NCI-H2107 (cell line): ENCODE measurements at places on chromosomes 7 and 10.

DNA sequence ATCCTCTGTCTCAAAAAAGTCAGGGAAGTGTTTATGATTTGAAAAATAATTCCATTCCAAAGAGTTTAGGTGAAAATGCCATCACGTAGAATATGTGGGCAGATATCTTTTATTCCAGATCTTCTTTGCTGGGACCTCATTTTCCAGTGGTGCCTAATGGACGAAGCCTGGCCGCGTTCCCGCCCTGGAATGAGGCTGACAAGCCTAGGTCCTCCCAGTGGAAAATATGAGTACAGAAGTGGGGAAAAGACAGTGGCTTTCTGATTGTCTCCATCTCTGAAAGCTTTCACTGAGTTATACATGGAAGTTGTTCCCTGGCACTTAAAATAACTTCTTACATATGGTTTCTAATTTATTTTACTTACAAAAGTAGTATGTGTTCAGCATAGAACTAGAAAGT lies 139.4 kb downstream of the TACC2 start:
- no peak for DNase-seq

DNA sequence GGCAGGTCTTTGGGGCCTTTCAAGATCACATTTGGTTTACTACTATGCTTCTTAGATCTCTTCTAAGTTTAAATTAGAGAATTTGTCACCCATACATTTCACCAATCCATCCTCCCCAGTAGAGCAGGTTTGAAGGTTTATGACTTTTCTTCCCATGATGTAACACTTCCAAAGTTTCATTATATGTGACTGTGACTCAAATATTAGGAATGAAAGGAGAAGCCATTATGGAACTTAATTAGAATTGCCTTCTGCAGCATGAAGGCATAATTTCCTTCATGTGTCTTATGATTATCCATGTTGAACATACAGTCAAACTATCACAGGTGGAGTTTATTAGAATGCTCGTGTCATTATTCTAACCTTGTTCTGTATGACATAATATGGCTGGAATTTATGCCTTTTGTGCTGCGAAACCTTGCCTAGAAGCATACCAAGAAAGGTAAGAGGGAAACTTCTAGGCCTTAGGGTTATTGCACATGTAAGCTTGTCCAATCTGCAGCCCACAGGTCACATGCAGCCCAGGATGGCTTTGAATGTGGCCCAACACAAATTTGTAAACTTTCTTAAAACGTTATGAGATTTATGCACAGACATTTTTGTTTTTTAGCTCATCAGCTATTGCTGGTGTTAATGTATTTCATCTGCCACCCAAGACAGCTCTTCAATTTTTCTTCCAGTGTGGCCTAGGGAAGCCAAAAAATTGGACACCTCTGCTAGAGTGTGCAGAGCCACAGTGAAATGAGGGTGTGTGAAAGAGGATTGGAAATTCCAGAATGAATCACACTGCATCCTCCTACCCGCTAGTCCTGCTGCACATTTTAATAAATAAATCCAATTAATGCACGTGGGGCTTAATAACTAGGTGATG lies 133.6 kb downstream of the TMEM26 start:
- DNase-seq, result no peak

- no peak for DNase-seq
Observed at GRCh38 chr7:44633254-44634186, 27.1 kb downstream of the OGDH start.

DNA sequence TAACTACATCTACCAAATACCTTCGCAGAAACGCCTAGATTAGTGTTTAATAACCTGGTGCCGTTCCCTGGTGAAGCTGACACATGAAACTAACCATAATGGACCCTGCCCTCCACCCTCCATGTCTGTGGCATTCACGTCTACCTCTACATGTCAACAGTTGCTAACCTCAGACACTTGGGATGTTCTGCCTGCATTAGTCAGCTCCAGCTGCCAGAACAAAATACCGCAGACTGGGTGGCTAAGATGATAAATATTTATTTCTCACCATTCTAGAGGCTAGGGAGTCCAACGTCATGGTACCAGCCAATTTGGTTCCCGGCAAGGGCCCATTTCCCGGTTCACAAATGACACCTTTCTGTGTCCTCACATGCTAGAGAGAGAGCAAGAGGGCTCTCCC lies 118.5 kb upstream of the CHST15 start:
- DNase-seq, result no peak

DNA sequence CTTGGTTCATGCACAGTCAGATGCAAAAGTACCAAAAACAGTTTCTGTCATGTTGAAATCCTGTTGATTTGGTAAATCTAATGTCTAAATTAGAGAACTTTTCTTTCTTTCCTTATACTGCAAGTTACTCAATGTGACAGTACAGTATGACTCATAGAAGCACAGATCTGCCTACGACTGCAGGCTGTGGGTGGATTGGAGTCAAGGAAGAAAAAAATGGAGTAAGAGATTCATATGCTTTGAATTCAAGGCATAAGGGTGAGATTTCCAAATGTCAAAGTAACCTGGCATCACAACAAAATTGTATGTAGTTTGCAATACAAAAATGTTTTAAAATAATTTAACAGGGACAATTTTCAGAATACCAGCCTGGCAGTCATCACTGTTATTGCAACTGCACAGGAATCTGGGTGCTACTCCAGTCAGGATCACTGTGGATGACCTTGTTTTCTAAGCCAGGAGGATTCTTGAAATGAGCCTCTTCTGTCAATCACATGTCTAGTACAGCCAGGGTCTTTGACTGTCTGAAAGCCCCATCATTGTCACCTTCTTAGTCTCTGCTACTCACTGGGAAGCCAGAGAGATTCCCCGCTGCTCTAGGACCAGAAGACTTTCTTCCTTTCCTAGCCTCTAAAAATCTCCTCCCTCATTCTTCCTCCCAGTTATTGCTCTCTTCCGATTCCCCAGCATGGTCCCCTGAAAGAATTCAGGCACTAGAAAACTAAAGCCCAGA lies 83.6 kb downstream of the CD36 start:
- DNase-seq, result no peak

DNA sequence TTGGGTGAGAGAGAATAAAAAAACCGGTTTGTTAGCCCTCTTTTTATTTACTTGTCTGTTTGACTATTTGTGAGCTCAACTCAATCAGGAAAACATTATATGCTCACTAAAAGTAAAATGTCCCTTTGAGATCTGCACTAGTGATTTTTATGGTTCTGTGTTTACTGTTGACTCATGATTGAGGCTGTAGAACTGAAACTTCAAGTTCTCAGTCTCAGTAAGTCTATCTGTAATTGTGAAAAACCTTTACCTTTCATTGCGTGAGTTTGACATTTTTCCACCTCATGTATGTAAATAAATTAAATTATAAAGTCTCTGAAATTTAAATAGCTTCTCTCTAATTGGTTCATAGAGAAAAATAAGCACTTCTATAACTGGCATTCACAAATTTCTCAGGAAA lies 17.0 kb upstream of the CASD1 start:
- DNase-seq, result no peak

GRCh38 chr10:43671659-43672531 lies 23.2 kb upstream of the ZNF32 start:
- no peak for DNase-seq

DNA sequence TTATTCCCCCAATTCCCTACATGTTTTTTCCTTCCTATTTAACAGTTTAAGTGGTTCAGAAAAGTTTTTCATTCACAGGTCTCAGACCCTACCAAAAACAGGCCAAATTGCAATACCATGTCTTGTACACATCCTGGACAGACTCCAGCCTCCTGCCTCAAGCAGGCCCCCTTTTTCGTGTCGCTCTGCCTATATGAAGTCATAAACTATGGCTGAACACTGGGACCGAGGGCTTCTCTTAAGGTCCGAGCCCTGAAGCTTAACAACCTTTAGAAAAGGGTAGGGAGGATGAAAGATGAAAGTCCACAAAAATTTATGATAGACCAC lies 1.4 kb downstream of the FBXW4 start:
- DNase-seq, result no peak

DNA sequence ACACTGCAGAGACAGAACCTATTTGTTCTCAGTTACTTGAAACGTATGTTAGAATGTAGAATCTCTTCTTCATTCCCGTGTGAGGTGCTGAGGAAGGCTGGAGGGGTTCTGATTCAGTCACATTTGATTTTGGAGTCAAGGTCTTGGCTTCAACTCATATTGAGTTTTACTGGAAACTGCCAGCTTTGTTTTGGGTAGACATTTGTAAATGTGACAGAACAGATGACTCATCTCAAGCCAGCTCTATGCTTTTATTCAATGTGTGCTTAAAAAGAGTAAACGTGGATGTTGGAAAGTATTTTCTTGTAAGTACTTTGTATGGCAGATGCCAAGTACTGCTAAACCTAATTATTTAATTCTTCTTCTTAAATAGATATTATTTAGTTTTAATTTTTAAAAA lies 780.8 kb upstream of the C7orf33 start:
- no peak for DNase-seq

- no peak for DNase-seq
Observed at GRCh38 chr10:118207470-118208007, 134.6 kb downstream of the FAM204A start.
